ENCODE measurements at places on chromosomes 12 and 14.

GRCh38 chr14:75976826-75977581 is 4.8 kb downstream of the TGFB3 start:
- DNase-seq: no peak

DNA sequence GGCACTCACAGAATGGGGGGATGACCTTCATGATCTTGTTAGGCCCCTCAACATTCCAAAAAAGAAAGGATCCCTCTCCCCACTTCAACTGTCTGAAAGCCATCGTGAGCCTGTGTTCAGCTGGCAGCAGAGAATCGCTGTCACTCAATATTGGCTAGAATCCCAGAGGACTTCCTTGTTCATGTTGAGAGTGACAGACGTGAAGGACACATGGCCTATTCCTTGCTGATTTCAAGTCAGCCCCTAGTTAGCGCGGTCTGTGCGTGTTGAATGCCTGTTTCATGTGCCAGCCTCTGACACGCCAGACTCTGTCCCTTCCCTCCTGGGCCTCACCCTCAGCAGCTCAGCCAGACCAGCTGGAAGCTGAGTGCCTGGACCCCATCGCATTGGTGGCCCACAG is 43.1 kb downstream of the DNAH10 start:
- DNase-seq: no peak

DNA sequence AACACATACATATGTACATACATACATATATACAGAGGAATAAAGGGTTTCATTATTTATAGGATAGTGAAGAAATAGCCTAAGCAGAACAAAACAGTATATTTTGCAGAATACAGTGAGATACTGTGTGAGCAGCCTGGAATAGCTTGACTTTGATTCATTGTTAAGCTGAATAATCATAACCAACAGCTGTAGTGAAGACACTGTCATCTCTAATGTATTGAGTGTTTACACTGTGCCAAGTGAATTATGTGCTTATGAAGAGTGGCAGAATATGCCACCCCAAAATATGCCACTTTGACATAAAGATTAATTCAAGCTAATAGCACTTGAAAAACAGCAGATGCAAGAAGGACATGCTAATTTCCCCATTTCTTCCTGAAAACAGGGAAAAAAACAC is 48.2 kb upstream of the LRFN5 start:
- no peak for DNase-seq

GRCh38 chr12:132828706-132829534 is at the start of gene GOLGA3:
TSS of gene GOLGA3 (minus strand) at chr12:132828869. CDS start at chr12:132822128, 6,741 bp downstream.
- peak; percentile 94 for DNase-seq

DNA sequence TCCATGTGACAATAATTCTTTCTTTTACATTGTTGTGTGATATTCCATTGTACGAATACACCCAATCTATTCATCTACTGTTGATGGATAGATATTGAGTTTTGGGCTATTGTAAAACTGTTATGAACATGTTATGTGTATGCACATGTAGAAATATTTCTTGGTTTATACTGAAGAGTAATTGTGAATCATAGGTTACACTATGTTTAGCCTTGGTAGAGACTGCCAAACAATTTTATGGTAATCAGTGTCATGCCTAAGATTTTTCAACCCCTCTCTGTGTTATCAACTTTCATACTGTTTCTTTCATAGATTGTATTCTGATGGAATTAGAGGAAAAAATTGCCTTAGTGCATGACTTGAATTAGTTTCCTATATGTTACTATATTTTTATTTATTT is 39.5 kb downstream of the FRMD6 start:
- DNase-seq: no peak

- DNase-seq: no peak
These were observed 159.5 kb downstream of the BRMS1L start for GRCh38 chr14:35985474-35986218.

GRCh38 chr12:87425942-87426554 is 603.2 kb downstream of the C12orf50 start:
- no peak for DNase-seq

DNA sequence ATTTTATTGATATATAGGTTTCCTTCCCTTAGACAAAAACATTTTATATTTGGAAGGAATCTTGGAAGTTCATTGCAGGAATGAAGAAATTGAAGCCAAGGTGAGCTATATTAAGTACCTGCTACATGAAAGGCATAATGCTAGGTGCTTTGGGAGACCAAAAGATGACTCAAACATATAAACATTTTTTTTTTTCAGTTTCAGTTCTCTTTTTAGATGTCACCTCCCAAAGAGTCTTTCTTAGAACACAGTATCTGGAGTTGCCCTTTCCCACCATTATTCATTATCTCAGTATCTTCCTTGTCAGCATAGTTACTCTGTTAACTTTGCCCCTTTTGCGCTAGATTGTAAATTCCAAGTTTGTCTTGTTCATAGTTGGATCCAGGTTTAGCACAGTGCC is 1.1 kb downstream of the LIN52 start:
- DNase-seq: no peak

DNA sequence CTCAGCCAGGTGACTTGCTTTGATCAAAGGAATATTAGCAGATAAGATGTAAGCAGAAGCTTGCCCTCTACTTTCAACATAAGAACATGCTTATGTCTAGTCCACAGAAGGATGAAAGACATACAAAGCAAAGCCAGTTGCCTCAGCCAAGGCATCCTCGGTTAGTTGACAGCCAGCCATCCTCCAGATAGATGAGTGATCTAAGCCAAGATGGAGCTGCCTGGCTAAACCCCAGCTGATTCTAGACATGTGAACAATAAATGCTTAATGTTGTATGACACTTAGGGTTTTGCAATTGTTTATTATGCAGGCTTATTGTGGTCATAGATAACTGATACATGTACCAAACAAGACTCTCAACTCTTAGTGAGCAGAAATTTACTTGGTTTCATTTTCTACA is 157.6 kb upstream of the TMTC2 start:
- no peak for DNase-seq

DNA sequence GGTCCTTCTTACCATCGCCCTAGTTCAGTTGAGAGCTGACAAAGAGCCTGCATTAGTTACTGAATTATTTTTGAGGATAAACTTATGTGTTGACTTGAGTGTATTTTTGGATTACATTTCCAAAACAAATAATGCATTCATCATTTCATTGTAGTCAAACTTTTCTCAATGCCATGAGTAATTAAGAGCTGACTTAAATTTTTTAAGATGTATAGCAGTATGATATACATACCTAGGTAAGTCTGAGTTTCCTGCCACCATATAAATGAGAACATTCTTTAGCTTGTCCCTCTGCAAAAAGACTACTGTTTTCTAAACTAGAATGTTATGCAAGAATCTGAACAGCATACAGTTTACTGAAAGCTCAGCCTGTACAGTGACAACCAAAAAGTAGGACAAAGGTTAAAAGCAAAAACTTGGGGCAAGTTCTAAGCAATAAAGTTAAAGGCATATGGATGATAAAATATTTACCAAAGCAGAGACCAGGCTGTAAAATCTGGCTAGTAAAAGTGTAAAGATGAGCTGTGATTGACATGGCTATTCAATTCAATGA is 82.1 kb upstream of the FERMT2 start:
- DNase-seq: no peak

All from stimulated activated CD4-positive, alpha-beta T cell treated with anti-CD3 and anti-CD28 coated beads, Interleukin-2, amount 100 ng/mL, for 4 hours (primary cell).